ENCODE measurements at places on chromosomes 12 and 14.

DNA sequence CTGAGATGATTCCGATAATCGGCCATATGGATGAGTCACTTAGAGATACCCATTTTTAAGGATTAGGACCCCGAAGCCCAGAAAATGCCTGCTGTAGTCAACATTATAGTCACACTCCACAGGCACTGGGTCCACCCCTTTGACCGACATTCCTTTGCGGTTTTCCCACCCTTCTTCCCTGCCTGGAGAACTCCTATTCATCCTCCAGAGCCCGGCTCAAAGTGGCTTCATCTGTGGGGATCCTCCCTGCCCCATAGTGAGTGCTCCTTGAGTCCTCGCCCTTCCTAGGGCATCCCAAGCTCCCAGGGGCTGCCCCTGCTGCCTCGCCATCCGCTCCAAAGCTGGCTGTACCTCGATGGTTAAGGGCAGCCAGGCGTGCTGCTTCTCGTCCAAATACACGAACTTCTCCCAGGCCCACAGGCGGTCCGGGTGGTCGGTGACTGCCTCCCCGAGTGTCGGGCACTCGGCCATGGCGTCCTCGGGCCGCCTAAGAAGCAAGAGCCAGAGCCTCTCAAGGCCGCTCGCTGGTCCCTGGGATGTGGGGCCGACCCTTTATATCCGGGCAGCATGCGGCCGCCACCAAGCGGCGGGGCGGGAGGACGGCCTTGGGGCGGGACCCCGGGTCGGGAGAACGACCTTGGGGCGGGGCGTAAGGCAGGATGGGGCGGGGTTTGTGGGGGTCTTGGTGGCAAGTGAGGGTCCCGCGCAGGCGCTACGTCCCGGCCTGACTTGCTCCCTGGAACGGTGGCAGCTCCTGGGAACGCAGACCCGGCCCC lies at the start of gene TCL1A:
TCL1A (minus strand) TSS at position 530 of the 776 bp plus-strand sequence; CDS start at position 471, 59 bp downstream.
- no peak for DNase-seq

DNA sequence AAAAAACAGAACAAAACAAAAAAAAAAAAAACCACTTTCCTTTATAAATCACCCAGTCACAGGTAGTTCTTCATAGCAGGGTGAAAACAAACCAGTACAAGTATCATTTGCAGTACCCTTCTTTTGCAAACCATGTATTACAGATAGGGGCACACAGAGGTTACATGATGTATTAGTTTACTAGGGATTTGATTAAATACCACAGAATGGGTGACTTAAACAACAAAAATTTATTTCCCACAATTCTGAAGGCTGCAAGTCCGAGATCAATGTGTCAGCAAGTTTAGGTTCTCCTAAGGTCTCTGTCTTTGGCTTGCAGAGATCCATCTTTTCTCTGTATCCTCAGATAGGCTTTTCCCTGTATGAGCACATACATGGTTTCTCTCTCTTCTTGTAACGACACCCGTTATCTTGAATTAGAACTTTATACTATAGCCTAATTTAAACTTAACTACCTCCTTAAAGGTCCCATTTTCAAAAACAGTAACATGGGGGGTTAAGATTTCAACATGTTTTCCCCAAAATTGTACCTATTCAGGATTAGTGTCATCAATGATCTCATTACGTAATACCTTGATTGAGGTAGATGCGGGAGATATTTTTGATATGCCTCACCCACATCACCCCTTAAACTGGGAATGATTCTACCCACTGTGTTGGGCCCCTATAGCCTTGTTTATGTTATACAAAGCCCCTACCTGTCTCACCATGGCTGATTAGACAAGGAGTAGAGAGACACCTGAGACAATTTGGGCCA lies 3.5 kb upstream of the CEP128 start:
- DNase-seq = no peak

DNA sequence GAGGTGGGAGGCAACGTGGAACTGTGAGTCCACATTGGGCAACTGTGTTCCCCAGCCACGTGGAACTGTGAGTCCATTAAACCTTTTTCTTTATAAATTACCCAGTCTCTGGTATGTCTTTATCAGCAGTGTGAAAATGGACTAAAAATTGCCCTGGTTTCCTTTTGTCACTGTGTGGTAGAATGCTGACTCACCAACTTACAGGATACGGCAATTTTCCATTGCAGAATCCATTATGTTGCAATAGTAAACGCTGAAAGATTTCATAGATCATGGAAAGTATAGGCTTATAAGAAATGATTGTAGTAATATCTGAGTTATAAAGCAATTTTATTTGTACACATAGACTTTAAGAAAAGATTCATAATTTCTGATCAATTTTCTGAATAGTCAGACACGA lies 93.0 kb downstream of the GTF2A1 start:
- peak; percentile 42 for DNase-seq

- no peak for DNase-seq
Observed at GRCh38 chr14:101191101-101191720, 287.7 kb upstream of the RTL1 start.

DNA sequence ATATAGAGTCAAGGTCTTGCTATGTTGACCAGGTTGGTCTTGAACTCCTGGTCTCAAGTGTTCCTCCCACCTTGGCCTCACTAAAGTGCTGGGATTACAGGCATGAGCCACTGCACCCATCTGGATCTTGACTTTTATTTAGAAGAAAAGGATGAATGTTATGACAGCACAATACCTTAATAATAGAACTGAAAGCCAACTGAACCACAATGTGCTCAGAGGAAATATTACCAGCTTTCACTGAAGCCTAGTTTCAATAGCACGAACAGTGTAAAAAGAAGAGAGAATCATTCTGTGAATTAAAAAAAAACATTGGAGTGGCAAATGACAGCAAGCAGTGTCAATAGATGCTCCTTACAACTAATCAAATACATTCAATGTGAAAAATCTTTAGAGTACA lies 239.2 kb upstream of the RMST start:
- no peak for DNase-seq

DNA sequence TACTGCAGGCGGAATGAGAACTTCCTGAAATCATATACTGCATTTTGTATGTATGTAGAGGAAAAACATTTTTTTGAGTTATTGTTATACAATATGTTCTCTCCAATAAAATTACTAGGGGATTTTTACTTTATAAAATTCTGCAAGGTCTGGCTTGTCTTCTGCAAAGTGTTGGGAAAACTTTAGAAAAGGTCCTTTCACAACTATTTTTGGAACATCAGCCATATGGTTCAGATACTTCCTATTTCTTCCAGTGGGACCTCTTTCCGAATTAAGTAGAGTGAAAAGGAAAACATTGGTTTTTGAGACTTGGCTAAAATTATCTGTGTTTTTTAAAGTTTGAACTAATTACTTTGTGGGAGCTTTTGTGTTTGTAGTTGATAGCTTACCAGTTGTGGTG lies 52.7 kb downstream of the DAAM1 start:
- no peak for DNase-seq

- peak; percentile 81 for DNase-seq
Observed at GRCh38 chr12:16165506-16165905, 112.0 kb downstream of the SLC15A5 start.

DNA sequence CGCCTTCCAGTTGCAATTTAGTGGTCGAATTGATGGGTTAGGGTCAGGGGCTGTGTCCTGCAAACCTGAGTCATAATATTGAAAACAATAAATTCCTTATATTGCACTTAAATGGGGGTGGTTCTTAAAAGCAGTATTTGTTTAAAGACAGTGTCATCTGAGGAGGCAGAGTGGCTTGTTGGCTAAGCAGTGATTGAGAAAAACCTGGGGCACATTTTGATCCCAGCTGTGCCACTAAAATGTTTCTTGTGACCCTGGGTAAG lies 48.4 kb downstream of the FBXW8 start:
- no peak for DNase-seq

DNA sequence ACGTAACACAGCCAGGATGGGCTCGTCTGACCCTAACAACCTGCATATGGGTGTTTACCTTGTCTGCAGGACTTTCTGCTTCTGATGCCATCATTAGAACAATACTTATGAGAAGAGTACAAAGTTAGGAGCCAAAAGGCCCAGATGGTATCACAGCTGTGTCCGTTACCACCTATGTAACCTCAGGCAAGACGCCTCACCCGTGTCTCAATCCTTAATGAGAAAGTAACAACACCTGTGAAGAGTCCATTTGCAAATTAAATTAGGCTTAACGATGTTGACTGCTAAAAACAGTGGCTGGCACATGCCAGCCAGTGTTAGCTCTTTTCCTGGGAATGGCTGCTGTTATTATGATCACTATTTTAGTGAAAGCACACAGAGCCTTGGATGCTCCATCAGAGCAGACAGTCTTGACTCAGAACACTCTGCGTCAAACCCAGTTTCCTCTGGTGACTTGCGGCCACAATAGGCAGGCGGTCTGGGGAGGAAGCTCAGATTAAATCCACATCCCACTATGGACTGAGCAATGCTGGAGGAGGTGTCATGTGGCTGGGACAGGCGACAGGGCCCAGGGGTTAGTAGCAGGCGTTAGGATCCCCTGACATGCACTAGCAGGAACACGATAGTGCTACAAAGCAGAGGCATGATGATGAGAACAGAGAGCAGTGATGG lies 125.3 kb downstream of the SLC15A4 start:
- no peak for DNase-seq

DNA sequence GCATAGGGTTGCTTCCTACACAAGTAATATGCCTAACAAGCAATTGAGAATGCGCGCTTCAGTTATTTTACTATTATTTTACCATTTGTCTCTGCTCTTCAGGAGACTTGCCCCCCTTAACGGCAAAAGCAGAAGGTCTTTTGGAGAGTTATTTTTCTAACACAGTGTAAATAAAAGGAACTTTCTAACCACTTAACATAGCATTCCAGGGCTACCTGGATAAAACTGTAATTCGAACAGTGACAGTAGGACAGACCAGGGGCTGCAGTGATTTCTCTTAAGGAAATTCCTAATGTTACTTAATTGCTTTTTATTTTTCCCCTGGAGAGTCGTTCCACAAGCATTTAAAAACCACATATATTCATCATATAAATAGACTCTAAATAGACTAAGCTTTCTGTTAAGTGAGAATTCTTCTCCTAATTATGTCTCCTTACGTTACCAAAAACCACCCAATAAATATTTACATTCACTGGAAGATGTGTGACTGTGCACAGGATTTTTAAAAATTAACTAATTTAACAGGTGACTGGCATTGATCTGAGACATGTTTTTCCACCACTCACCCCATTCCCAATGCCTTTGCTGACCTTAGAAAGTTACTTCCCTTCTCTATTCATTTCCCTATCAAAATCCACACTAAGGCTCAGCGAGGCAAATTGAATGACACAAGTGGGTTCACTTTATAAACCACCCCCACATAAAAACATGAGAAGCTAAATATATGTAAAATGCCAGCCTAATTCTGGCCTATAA lies 72.4 kb downstream of the RNF34 start:
- no peak for DNase-seq

- peak; percentile 46 for DNase-seq
Observed at GRCh38 chr12:81468206-81468605, 290.9 kb downstream of the PPFIA2 start.

GRCh38 chr12:126385785-126386184 lies 1320.5 kb downstream of the AACS start:
- peak; percentile 88 for DNase-seq
